ENCODE measurements at places on chromosomes 7 and 10.

DNA sequence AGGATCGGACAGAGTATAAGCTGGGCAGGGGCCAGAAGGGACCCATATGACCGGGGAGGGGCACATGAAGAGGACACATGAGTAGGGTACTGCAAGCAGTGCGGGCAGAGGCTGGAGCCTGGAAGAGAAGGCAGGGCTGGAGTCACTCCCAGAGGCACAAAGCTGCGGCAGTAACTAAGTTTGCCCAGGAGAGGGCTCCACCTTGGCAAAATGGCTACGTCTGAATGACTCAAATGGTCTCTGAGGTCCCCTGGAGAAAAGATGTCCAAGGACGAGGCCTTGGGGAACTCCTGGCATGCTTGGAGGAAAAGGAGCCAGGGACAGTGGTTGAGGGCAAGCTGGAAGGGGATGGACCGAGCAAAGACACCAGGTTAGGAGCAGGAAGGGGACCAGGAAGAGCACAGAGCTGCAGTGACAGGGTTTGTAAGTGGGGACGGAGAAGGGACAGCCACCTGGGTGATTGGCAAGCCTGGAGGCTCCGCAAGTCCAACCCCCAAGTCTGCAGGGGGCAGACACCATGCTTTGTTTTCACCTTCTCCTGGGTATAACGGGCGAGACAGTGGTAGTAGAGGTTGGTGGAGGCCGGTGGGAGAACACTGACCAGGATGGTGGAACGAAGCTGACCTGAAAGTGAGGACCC, 43.1 kb upstream of the LBX1 start:
- DNase-seq, result peak; percentile 50

DNA sequence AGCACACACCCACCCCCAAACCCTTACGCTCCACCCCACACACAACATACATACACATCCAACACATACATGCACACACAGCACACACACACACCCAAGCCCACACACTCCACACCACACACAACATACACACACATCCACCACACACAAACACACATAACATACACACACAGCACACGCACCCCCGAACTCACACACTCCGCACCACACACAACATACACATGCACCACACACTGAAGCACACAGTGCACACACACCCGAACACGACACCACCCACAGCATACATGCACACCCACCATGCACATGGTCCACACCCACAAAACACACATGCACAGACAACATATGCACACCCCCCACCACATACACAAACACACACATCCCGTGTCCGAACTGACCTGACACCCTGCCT, 2.0 kb downstream of the PRAP1 start:
- no peak for DNase-seq

GRCh38 chr10:36738738-36739431, 386.5 kb upstream of the ANKRD30A start:
- no peak for DNase-seq

DNA sequence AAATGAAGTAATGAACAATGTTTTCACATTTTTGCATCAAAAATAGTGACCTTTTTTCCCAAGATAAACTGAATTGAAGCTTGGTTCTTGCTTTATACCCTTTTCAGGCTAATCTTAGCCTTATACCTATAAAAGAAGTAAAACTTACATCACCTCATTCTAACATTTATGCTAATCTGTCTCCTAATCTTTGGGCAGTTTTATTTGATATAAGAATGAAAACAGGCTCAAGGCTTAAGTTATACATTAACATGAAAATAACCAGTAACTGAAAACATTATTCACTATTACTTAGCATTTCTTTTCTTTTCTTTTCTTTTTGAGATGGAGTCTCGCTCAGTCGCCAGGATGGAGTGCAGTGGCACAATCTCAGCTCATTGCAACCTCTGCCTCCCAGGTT, 113.1 kb downstream of the HIBADH start:
- no peak for DNase-seq

DNA sequence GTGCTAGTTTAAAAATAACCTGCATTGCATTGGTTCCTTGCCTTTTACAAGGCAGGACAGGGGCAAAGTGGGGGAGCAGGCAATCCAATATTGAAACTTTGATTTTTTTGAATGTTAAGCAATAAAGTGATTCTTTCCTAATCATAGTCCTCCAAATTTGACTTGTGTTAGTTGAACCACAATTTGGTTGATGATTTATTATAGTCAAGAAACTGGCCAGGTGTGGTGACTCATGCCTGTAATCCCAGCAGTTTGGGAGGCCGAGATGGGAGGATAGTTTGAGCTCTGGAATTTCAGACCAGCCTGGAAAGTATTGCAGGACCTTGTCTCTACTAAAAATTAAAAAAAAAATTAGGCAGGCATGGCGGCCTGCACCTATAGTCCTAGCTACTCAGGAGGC, 27.9 kb upstream of the ABLIM1 start:
- DNase-seq, result no peak

- DNase-seq, result no peak
Observed at GRCh38 chr10:24695452-24695851, 28.2 kb downstream of the ARHGAP21 start.

DNA sequence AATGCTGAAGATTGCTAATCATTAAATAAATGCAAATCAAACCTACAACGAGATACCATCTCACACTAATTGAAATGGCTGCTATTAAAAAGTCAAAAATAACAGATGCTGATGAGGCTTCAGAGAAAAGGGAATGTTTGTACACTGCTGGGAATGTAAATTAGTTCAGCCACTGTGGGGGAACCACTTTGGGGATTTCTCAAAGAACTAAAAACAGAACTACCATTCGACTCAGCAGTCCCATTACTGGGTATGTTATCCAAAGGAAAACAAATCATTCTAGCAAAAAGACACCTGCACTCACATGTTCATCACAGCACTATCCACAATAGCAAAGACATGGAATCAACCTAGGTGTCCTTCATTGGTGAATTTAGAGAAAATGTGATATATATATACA, 379.0 kb upstream of the CNTNAP2 start:
- no peak for DNase-seq

DNA sequence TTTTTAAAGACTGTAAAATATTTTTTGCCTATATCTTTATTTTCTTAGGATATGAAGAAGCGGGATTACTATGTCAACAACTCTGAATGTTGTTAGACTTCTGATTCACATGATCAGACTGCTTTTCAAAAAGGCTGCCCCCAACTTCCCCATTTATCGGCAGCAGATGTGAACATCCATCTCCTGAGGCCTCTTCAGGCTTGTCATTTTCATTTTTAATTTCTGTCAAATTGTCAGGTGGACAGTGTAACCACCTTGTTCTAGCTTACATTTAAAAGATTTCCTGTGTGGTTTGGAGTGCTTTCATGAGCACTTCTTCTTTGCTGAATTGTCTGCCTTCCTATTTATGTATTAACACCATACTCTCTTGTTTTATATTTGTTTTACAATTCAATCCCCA, 78.8 kb upstream of the GSDME start:
- no peak for DNase-seq

- no peak for DNase-seq
Observed at GRCh38 chr7:157276091-157276561, 60.7 kb upstream of the DNAJB6 start.

GRCh38 chr10:131698986-131699385, 201.8 kb upstream of the PPP2R2D start:
- DNase-seq, result no peak

GRCh38 chr7:92695308-92696261, 105.4 kb upstream of the FAM133B start:
- peak; percentile 82 for DNase-seq

GRCh38 chr7:7914547-7914946, 54.0 kb upstream of the GLCCI1 start:
- DNase-seq, result no peak

DNA sequence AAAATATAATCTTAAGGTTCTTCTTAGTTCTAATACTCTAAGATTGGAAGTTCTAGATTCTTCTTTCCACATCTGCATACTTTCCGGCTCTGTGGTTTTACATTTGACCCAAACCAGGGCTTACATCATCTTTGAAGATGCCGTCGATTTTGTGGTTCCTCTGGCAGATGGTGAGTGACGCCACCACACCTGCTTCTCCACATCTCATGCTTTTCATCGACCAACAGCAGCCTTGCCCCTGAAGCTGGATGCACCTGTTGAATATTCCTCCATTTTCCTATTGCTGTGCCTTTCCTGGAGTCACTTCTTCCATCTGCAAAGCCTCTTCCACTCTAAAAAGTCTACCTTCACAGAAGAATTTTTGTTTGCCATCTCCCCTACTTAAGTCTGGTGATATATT, 121.3 kb downstream of the PRKCQ start:
- DNase-seq, result no peak

GRCh38 chr7:155524018-155524556, 22.3 kb downstream of the CNPY1 start:
- no peak for DNase-seq

DNA sequence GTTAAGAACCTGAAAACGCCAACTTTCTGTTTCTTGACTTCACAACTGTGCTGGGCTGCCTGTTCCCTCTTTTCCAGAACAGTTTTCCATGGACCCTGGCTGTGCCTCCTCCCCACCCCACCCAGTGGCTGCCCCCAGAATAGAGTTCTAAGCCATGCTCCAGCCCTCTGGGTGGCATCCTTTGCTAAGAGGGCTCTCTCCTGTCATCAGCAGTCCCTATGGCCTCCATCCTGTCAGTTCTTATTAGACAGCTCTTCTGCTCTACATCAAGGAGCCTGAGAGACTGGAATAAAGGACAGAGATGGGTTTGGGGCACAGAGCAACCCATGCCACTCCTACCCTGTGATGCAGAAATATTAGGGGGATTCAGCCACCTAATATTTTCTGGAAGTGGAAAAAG, 13.9 kb upstream of the LRRC4 start:
- no peak for DNase-seq

DNA sequence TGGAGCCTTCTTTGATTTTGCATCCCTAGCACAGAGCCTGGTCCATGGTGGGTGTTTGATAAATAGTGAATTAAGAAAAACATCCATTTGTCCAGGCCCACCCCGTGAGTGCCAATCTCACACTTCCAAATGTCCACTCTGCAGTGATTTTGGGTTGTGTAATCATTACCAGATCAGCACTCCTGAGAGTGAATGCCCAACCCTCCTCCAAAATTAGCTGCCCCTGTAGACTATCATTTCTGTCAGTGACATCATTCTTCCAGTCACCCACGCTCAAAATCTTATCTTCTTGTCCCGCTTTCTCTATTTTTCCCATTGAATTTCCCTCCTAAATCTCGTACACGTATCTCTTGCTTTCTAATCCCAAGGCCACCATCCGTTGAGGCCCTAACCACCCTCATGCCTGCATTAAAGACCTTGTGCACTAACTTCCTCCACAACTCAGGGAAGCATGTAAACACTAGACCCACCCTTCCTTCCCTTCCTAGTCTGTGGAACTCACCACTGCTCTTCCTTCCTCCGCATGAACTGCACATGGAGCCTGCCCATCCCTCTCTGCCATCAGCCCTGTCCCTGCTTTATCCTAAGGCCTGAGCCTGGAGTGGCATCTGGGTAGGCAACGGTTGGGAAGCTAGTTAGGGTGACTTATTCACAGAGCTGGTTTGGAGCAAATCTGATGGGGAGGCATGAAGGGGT, 32.8 kb downstream of the PIK3AP1 start:
- DNase-seq, result no peak

DNA sequence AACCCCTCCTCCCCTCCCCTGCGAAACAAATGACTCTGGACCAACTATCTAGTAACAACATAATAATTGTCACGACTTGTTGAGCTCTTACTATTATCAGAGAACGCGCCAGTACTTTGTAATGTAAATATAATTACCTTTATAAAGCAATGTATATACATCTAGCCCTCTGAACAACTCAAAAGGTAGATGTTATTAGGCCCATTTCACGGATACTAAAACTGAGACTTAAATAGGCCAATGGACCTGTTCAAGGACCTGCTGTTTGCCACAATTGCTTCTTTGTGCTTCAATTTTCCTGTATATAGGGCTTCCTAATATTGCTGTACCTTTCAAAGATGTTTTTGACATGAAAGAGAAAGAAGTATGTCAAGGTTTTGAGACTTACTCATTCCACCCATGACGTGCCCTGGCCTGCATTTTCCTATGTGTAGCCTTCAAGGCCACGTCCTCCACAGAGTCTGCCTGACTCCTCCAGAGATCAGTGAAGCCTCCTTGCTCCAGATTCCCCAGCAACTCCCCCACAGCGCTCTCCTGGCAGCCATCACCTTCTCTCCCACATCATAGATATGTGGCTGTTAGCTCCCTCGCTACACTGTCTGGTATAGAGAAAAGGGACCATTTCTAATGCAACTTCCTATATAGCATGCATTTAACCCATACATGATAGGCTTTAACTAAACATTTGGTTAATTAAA, 156.6 kb downstream of the SKIDA1 start:
- DNase-seq, result no peak

Measured in right kidney (tissue), 9 donors.